ENCODE measurements at places on chromosomes 16 and 17. TPM values are rescaled to one million over a fixed set of nuclear protein-coding genes. Genes with fewer than 3 reads are reported as not detected.

CCL22 gene
- 52.6 TPM for total RNA-seq

PDILT gene
- total RNA-seq: not detected

ADAP2 gene
- 1.7 TPM for total RNA-seq

UBE2Z gene
- 100 TPM for total RNA-seq

TNFRSF13B gene
- not detected for total RNA-seq

NGFR gene
- 0.15 TPM for total RNA-seq

CANT1 gene
- 47.3 TPM for total RNA-seq

INCA1 gene
- 0.37 TPM for total RNA-seq

CRHR1 gene
- total RNA-seq: not detected

INO80E gene
- 123 TPM for total RNA-seq

EEF2K gene
- total RNA-seq: 27.2 TPM

SEC14L5 gene
- not detected for total RNA-seq

CCL1 gene
- 52.8 TPM for total RNA-seq

C16orf89 gene
- not detected for total RNA-seq

CCDC154 gene
- total RNA-seq: 2.3 TPM

TEDC2 gene
- 32.1 TPM for total RNA-seq

FOXC2 gene
- total RNA-seq: not detected
